ENCODE measurements at places on chromosomes 1 and 21.

GRCh38 chr1:168806952-168807351 lies 77.9 kb upstream of the DPT start:
- no peak for DNase-seq

DNA sequence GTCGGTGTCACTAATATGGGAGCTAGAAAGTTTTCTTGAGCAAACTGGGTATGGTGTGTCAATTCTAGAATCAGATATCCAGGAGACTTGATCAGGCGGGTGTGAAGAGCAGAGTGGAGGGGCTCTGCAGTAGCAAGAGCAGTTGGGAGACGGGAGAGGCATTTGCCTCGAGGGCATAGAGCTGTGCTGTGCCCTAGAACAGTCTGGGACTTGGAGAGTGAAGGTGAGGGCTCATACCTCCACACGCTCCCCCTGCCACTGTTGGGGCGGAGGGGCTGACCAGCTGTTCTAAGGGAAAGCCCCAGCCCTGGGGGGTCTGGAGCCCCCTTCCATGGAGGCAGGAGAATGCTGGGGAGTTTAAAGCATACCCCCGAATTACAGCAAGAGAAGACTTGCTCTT lies 33.8 kb downstream of the SIM2 start:
- no peak for DNase-seq

GRCh38 chr1:58922302-58923089 lies 138.6 kb upstream of the JUN start:
- peak; percentile 16 for DNase-seq

GRCh38 chr1:247822060-247822459 lies 1.9 kb downstream of the OR14A16 start:
- DNase-seq = no peak

- DNase-seq = no peak
Observed at GRCh38 chr1:245173446-245174211, 18.8 kb downstream of the KIF26B start.

DNA sequence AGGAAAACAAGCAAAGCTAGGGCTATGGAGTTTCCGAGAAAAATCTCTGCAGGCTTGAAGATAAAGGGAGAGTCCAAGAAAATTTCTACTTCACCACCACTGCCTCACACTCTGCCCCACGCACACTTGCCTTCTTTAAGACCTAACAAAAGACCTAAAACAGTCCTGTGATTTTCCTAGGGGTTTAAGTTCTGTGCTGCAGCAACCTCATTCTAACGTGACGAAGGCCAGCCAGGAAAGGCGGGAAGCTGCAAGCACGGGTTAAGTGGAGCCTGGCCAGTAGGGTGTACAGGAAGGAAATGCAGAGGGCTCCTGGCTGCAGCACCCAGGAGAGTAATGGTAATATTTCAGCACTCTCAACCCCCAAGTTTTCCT lies 1.5 kb downstream of the SPATA6 start:
- peak; percentile 48 for DNase-seq

DNA sequence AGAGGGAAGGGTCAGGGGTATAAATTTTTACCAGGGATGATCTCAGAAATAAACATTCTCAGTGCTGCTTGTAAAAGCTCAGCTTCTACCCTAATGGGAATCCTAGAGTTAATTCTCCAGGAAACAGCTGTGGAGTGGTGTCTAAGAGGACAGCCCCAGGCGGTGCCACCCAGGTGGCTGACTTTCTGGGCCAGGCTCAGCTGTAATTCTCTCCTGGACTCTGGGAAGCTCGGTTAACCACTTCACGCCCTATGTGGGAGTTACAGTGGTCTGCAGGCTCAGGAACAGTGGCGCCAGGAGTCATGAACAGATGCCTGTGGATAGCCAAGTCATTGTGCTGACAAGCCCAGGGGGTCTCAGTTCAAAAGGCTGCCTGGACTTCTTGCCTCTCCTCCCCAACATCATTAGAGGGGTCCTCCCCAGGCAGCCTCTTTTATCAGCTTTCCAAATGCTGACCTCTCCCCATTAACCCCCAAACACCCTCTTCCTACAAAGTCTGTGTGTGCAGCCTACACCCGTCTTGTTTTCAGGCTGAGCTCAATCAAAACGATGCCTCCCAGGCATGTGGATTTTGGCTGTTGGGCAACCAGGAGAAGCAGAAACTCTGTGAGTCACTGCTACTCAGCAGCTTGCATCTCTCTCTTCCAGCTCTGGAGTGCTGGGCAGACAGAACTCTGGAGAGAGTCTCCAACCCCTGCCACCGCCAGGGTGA lies 1.2 kb downstream of the HHIPL2 start:
- peak; percentile 66 for DNase-seq

DNA sequence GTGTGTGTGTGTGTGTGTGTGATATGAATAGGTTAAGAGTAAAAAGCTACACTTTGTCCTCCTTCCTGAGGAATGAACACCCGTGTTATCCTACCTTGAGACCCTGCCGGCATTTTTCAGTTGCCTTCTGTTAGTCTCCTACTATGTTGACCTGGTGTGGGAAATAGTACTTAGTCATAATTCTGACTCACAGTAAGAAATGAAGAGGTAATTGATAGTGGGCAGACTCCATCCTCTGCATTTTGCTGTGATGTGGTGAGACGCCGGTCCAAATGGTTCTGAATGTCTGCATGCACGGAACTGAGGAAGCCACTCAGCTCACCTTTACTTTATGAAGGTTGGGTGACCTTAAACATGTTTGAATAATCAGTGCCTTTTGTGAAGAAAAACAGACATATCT lies 12.6 kb downstream of the CD101 start:
- no peak for DNase-seq

DNA sequence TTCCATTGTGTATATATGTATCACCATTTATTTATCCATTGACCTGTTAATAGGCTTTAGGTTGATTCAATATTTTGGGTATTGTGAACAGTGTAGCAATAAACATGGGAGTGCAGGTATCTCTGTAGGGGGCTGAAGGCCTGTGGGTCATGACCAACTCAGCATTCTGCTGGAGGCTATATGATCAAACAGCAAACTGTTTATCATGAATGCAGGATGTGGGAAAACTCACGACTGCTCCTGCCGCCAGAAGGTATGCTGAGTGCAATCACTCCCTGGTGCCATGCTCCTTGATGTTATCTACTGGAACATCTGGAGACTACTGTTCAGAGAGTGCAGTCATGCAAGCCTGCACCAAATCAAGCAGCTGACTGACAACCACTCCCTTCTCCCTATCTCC lies 275.2 kb downstream of the COL11A1 start:
- no peak for DNase-seq

- DNase-seq = no peak
Observed at GRCh38 chr1:241215203-241215602, 141.8 kb downstream of the RGS7 start.

- DNase-seq = no peak
Observed at GRCh38 chr1:240802271-240802670, 190.3 kb upstream of the GREM2 start.

- no peak for DNase-seq
Observed at GRCh38 chr1:16979475-16980327, 719 bp downstream of the MFAP2 start.

DNA sequence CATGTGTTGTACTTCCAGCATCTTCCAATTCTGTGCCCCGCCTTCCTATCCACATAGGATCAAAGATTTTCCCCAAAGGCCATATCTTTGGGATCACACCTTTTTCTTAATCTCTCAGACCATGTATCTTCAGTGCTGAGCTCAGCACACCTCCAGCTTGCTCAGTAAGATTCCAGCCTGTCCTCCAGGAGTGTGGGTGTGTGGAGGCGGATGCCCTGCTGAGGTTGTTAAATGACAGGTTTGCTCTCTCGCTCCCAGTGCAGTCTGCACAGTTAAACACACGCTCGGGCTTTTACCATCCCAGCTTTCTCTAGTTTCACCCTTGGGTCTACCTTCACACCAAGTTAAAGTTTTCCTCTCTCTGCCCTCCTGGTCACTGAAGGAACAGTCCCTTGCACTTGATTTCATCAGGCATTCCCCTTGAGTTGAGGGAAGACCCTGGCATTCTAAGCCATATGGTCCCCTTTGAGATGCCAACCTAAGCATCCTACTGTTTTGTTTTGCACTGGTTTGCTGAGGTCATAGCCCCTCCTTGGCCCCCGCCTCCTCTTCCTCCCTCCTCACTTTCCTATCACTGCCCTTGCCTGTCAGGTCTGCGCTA lies 13.7 kb downstream of the MYOG start:
- DNase-seq = no peak

DNA sequence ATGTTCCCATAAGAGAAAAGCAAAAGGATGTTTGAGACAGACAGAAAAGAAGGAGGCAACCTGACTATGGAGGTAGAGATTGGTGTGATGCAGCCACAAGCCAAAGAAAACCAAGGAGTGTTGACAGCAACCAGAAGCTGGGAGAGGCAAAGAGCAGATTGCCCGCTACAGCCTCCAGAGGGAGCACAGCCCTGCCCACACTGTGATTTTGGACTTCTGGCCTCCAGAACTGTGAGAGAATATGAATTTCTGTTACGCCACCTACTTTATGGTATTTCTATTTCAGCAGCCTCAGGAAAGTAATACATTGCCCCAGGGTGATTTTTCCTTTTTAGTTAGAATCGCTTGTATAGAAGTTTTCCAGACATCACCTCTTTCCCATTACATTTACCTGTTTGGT lies 28.4 kb downstream of the SLAMF6 start:
- no peak for DNase-seq

DNA sequence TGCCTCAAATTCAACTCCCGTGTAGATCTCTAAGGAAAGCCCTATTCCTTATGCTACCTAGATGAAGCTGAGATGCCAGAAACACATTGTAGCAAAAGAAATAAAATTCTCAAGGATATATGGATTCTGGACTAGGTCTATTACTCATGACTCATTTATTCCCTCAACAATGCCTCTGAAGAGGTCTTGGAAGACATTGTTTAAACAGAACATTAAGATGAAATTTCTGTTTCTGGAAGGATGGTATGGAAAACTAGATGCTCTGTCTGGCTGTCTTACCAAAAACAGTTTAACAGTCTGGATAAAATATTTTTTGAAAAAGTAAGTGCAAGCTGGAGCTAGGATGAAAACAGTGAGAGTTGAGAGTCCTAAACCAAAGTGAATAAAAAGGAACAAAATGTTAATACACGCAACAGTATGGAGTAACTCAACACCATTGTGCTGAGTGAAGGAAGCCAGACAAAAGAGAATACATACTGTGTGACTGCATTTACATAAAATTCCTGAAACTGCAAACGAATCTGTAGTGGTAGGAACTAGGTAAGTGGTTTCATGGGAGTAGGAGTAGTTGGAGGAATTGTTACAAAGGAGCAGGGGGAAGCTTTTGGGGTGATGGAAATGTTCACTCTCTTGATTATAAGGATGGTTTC lies 59.3 kb upstream of the GNG12 start:
- DNase-seq = no peak

DNA sequence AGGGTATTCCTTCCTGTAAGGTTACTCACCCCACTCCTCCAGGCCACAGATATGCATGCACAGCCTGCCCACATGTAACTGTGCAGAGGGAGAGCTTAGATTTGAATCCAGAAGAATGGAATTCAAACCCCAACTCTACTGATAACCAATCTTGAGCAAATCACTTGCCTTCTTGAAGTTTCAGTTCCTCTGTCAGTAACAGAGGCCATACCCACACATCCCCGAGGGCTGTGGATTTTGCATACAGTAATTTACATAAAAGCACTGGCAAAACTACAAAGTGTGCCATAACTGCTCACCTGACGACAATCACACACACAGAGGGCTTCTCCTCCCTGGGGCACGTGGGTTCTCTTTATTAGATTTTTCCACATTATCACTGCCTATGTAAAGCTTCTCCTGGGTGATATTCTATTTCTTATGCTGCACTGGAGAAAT lies 18.6 kb downstream of the CD247 start:
- no peak for DNase-seq

- DNase-seq = peak; percentile 92
Observed at GRCh38 chr1:210822932-210823331, 311.0 kb downstream of the KCNH1 start.

- no peak for DNase-seq
Observed at GRCh38 chr1:227894831-227895451, 52.8 kb downstream of the WNT9A start.

- peak; percentile 97 for DNase-seq
Observed at GRCh38 chr1:187877220-187877619, 1048.5 kb downstream of the PLA2G4A start.

- DNase-seq = no peak
Observed at GRCh38 chr21:23811805-23812204, 1795.5 kb downstream of the MRPL39 start.

- DNase-seq = no peak
Observed at GRCh38 chr21:24025101-24025500, 1582.2 kb downstream of the MRPL39 start.

GRCh38 chr1:166947398-166948043 lies 27.8 kb downstream of the ILDR2 start:
- DNase-seq = peak; percentile 19

DNA sequence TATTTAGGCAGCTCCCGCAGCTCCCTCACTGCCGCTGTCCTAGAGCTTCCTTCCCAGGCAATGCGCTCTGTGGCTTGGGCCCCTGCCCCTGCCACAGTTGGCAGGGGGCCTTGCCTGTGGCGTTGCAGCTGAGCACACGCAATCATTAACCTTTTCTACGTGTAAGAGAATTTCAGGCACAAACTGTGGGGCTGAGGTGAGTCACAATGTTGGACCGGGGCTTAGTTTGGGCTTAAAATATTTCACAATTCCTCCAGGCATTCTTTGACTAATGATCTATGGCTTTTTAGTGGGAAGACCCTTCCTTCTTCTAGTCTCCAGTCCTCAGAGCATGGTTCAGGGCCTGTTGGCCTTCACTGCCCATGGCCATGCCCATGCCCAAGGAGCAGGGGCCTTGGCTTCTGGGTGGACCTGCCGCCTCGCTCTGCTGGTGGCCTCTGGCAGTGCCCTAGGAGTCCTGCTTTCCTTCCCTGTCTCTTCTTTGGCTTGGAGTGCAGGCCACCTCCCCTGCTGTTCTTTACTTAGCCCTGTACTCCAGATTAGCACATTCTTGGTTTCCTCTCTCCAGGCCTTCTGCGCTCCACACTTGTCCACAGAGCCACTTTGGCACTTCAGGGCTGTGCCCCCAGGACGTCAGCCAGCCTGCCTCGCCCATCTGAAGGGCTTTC lies 39.2 kb downstream of the MAPKAPK2 start:
- DNase-seq = no peak

DNA sequence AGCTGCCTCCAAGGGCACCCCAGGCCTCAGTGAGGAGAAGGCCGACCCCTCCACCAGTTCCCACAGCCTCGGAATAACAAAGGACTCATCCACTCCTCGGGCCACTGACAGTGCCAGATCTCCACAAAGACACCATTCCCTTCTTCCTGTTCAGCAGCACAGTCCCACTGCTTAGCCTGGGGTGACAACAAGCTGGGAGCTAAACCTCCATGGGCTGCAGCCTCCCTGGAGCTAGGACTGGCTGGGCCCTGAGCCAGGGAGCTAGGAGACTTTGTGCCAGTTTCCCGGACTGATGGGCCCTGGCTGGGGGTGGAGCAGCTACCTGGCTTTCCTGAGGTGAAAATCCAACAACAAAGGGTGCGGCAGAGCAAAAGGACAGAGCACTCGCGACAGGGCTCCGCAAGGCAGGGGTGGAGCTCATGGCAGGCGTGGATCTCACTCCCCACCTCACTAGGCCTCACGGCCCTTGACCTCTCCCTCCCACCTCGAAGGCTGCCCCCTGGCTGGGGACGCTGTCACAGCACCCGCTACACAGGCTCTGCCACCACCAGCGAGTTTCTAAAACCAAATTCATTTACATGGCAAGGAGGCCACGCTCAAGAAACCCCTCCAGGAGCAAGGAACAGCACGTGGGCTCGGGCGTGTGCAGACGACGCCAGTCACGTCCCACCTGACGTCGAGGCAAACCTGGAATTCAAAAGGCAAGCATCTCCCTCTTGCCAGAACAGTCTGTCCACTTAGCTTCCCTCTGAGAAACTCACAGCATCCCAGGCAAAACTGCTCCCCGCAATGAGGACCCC lies 13.8 kb downstream of the SLC35E2B start:
- no peak for DNase-seq

- DNase-seq = peak; percentile 50
Observed at GRCh38 chr1:222711319-222712252, 705 bp downstream of the AIDA start.

All from DMS79 treated with DMSO at 0.1 percent for 48 hours (cell line).